ENCODE measurements at places on chromosomes 6 and 20.
A peak's percentile ranks its signal among the peaks of the same experiment; 100 is the strongest.

GRCh38 chr20:38872491-38873049 is 53.6 kb upstream of the FAM83D start:
- DNase-seq: no peak

GRCh38 chr6:71983131-71983530 is 96.8 kb downstream of the RIMS1 start:
- no peak for DNase-seq

GRCh38 chr6:13813621-13814175 is 659 bp downstream of the MCUR1 start:
- peak; percentile 16 for DNase-seq

GRCh38 chr6:90025523-90026061 is 131.3 kb downstream of the GJA10 start:
- peak; percentile 18 for DNase-seq

DNA sequence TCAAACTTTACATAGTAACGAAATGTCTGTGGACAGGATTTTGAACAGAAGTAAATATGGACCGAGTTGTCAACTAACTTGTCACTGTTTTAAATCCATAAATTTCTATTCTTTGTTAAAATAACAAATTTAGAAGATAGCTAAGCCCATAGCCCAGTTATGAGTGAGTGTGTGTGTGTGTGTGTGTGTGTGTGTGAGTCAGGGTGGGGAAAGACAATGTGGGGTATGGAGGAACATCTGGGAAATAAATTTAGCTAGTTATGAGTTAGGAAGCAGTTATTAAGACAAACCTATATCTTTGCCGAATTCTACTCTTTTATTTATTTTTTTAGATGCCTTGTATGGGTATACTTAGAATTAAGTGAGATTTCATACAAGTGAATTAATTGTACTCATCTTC is 9.0 kb downstream of the TPBG start:
- no peak for DNase-seq

DNA sequence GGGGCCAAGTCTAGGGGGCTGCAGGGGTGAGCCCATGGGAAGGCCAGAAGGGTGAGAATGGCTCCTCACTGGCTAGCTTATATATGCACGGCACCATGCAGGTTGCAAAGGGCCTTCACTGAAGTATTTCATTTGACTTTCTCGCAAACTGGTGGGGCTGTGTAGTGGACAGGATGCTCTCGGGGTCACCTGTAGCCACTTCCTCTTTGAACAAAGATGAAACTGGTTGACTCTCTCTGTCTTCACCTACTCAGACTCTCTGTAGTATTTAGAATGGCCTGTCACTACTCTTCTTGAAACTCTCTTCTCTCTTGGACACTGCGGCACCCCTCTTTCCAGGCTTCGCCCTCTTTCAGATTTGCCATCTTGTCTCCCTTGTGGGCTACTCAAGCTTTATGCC is 560.5 kb downstream of the PKHD1 start:
- no peak for DNase-seq

DNA sequence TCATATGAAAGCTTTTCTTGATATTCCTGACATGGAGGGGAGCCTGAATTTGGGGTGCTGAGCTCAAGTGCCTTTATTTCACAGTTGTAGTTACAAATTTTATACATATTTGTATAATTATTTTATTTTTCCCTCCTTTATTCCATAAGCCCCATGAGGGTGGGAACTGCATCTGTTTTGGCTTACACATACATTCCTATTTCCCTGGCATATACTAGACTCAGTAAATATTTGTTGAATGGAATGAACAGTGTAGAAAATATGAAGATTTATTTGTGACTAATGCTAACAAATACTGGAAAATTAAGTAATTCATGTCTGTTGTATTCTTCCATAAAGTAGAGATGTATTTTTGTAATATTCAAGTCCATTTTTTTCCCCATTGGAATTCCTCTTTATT is 127.1 kb downstream of the MYO6 start:
- DNase-seq: no peak

DNA sequence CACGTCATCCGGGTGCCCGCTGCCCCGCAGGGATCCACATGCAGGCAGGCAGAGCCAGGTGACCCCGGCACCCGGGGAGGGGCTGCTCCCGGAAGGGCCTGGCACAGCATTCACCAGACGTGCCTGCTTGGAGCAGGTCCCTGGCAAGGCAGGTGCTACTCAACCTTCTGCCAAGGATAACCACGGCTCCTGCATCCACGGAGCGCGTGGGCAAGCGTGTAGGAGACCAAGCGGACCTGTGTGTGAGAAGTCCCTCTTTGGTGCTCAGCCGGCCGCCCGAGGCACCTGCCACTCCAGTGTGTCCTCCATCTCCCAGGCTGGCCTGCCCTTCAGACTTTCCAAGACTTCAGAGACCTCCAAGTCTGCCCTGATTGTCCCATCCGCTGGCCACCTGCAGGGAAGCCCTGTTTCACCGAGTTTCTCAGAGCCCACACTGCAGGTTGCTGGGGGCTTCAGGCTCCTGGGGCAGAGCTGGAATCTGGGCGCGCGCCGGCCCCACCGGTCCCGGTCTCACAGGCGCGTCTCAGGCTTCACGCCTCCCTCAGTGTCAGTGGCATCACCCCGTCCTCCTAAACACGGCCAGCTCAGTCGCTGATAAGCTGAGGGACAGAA is 124.3 kb downstream of the DLL1 start:
- DNase-seq: no peak

GRCh38 chr20:24673678-24674570 is 204.5 kb downstream of the SYNDIG1 start:
- DNase-seq: no peak

DNA sequence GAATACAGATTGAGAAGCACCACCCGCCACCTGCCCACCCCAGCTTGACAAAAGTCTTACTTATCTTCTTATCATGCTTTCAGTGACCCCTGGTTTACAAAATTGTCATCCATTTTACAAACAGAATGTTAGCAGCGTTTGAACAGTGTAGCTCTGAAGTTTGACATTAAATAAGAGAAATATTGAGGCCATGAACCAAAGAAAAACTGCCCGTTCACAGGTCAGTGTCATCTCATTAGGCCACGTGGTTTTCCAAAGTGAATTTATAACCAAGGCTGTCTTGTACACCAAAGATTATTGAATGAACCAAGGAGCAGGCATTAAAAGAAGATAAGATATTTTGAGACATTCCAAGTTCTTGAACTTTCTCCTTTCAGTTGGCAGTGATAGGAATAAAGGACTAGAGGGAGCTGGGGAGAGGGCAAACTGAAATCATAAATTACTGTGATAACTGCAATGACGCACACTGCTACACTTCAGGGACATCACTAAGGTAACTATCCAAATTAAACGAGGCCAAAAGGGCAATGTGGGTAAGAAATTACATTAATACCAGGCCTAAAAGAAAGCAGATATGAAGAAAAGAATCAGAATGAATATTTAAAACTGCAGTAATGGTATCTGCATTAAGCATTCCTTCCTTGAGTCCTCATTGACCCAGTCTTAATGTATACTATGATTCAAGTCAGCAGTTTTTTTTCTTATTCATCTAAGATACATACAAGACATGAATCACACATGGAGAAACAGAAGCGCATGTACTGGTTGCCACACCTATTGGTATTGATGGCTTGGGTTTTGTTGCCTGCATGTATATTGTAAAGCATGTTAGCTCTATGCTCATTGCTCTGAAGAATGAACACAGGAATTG is 159.8 kb upstream of the ARG1 start:
- DNase-seq: no peak
